ENCODE measurements at places on chromosomes 1 and 21.

GRCh38 chr1:209850342-209850979 is 22.7 kb downstream of the UTP25 start:
- peak; percentile 14 for DNase-seq

DNA sequence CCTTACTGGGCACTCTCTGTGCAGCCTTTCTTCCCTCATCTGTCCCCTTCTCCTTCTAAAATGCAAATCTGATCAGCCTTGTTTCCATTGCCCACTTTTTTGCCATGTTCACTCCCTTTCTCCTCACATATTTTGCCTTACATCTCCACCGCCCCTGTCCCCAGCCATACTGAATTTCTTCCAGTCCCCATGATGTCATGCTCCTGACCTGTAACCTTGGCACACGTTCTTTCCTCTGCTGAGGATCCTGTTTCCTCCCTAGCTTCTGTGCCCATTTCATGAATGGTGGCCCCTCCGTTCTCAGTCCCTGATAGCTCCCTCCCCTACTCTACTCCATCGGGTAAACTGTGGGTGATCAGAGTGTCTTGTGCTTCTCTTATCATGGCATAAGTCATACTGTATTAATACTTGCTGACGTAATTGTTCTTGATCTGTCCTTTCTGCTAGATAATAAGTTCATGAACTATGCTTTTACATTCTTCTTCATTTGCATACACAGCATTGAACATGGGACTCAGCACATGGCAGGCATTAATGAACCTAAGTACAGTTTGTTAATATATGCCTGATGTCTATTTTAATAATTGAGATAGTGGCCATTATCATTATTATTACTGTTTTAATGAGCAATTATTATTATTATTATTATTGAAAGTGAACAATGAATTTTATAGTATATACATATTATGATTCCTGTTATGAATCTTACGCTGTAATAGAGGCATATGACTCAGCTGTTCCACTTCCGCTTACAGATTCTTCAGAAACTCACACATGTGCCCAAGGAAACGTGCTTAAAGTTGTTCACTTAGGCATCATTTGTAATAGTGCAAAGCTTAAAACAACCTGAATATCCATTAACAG is 28.5 kb downstream of the MAP3K21 start:
- no peak for DNase-seq

DNA sequence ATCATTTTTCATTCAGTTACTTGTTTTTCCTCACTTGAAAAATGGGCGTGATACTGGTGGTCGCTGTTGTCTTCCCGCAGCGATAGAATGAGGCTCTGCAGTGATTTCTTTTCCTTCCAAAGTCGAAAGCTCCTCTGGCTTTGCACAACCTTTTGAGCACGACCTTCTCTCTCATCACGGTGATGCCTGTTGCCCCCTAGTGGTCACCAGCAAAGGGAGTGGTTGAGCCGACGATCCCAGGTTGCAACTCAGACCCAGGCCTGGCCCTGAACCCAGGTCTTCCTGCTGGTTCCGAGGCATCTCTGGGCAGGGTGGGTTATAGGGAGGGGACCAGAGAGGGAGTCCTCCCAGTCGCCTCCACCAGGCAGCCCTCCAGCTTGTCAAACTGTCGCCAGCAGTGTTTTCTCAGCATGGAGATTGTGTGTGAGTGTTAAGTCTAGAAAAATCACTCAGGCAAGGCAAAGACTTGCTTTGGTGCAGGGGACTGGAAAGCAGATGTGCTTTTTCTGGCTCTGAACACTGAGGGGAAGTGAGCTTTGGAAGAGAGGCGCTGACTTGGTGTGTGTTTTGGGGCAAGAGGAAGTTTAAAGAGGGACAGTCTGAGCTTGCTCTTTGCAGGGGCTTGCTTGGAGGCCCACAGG is 285.3 kb downstream of the CAMTA1 start:
- peak; percentile 42 for DNase-seq

GRCh38 chr1:8745749-8746390 is 71.6 kb downstream of the RERE start:
- DNase-seq, result no peak

GRCh38 chr1:36872858-36873257 is 161.5 kb downstream of the GRIK3 start:
- no peak for DNase-seq

- no peak for DNase-seq
These were observed 74.1 kb upstream of the JUN start for GRCh38 chr1:58857680-58858673.

- no peak for DNase-seq
These were observed 77.4 kb downstream of the APP start for GRCh38 chr21:26093122-26093521.

DNA sequence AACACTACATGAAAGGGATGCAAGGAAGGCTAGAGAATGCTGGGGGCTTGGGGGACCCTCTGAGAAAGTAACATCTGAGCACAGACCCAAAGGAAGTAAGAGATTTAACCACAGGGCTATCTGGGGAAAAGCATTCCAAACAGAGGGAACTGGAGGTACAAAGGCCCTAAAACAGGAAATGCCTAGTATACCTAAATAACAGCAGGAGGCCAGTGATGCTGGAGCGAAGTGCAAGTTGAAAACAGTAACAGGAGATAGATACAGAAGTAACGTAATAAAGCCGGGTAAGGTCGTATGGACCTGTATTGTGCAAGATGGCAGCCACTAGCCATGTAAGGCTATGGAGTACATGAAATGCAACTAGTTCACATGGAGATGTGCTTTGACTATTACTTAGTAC is 52.1 kb downstream of the CD34 start:
- DNase-seq, result no peak

DNA sequence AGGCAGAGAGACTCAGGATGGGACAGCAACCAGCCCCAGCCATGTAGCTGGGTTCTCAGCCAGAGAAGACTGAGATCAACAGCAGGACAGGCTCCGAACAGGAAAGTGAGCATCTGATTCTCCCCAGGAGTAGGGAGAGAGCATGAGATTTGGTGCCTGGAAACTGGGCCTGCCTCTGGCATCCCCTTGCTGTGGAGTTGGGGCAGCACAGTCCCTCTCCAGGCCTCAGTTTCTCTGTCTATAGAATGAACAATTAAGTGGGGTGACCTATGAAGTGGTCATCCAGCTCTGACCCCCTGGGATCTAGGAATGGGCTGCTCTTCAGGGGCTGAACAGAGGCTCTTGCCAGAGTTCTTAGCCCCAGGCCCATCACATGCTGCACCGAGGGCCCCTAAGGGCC is 55.6 kb downstream of the KLHDC7A start:
- DNase-seq, result no peak

DNA sequence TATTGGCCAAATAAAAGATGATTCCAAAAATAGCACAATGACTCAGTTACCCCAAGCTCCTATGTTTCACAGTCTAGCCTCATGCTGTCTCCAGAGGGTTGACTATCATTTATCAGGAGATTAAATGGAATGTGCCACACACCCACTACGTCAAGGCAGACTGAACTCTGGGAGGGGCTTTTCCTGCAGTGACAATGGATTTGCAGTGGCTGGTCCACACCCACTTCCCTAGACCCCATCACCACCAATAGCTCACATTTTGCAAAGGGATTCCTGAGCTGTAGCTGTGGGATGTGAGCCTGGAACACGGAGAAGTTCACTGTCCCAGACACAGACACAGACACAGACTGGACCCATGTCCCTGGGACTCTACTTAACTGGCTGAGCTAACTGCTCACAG is 77.1 kb downstream of the HLCS start:
- DNase-seq, result no peak

- DNase-seq, result no peak
These were observed 34.7 kb downstream of the SLC19A1 start for GRCh38 chr21:45507523-45507875.

- DNase-seq, result no peak
These were observed 12.8 kb upstream of the RNU1-2 start for GRCh38 chr1:16882986-16883385.

- no peak for DNase-seq
These were observed 21.8 kb upstream of the LRRC53 start for GRCh38 chr1:74534241-74534640.

- DNase-seq, result no peak
These were observed 4.7 kb upstream of the TSNAX start for GRCh38 chr1:231523816-231524215.

DNA sequence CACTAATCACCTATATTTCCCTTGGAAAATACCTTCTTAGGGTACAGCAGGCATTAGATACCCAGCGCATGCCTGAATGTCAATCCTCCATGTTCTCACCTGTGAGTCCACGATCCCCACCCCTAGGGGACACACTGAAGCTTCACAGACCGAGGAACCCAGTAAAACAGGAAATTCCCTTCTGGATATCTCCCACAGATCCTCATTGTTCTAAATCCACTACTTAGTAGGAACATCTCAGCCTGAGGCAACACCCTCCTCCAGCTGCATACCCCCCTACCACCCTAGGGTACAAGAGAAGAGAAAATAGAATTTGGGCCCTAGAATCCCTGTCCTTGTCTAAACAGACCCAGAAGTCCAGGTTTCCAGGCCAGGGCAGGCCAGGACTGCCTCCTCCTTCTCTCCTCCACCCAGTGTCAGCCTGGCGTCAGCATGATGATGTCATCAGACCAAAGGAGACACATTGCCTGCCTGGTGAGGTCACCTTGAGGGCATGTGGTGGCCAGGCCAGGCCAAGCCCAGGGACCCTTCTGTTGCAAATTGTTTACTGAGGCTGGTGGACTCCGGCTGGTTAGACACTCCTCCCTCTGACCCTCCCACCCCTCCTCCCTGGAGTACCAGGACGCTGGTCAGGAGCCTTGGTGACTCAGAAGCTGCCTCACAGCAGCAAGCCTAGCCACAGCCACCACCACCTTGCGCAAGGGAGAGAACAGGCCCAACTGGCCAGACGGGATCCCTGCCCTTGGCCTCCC is 6.2 kb downstream of the NECTIN4 start:
- no peak for DNase-seq

DNA sequence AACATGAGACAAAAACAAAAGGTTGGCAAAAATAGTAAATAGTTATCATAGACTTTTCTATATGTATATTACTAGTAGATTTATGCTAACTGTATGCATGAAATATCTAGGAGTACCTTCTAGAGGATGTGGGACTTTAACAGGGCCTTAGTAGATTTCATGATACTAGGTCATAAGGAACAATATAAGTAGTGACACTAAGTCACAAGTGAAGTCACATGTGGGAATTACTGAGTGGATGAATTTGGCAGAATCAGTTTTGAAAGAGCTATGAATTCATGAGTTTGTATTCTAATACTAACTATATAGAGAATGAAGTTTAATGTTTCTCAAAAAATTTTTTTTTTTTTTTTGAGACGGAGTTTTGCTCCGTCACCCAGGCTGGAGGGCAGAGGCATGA is 53.1 kb upstream of the GPR25 start:
- DNase-seq, result no peak

- DNase-seq, result no peak
These were observed 341.8 kb downstream of the RYR2 start for GRCh38 chr1:237383791-237384190.

GRCh38 chr1:202305168-202305567 is 36.6 kb downstream of the UBE2T start:
- no peak for DNase-seq

GRCh38 chr21:36422279-36423098 is 37.3 kb downstream of the CHAF1B start:
- DNase-seq, result no peak

DNA sequence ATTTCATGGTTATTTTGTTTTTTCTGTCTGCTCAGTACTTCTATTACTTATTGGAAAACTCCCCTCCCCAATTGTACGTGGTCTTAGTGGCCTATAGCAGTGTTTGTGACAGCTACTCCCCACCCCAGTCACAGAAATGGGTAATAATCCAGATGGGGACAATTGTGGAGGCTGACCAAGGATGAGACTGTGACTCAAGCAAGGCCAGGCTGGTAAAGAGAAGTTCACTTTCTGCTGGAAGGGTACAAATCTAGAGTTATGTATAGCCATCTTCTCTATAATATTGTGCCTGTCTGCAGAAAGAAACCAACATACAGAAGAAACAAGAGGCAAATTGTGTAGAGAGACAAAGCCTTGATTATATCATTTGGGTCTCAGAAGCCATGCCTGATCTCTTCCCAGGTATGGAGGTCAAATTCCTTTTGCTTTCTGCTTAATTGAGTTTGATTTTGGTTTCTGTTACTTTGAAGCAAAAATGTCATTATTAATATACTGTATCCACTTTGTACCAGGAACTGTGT is 270.4 kb downstream of the HLX start:
- no peak for DNase-seq

DNA sequence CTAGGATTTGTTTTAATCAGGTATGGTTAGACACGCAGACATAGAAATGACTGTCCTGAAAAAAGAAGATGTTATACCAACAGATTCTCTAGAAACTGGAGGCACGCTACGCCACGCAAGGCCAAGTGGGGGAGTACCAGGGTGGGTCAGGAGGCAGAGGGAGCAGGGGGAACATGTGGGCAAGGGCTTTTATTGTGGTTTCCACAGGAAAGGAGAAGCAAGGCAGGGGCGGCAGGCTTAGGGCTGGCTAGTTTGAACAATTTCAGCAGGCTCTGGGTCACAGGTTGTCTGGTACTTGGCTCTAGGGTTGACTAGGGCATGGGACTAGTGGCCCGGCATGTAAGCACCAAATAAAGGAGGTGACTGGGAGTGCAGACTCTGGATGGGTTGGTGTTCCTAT is 7.2 kb downstream of the MTARC2 start:
- no peak for DNase-seq

GRCh38 chr1:216600730-216601609 is 122.3 kb downstream of the ESRRG start:
- no peak for DNase-seq

- no peak for DNase-seq
These were observed 127.0 kb downstream of the MAGI3 start for GRCh38 chr1:113517346-113517745.

DNA sequence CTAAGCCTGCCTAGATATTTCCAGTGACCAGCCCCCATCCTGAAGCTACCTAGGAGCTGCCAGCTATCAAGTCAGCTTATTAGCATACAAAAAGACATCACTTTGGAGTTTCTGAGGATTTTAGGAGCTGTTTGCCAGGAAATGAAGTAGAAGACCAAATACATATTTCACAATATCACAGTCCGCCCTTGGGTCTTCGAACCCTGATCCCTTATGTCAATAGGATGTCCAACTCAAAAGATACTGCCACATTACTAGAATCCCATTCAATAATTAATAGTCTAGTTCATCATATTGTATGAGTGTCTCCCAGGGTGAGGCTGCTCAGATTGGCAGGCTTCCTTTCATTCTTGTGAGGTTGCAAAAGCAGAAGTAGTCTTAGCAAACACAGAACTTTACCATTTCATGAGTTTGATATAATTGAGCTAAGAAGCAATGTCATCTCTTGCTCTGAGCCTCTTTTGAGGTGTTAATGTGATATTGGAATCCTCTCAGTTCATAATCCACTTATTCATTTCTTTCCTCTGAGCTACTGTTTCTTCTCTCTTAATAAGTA is 13.6 kb downstream of the IPO9 start:
- no peak for DNase-seq

DNA sequence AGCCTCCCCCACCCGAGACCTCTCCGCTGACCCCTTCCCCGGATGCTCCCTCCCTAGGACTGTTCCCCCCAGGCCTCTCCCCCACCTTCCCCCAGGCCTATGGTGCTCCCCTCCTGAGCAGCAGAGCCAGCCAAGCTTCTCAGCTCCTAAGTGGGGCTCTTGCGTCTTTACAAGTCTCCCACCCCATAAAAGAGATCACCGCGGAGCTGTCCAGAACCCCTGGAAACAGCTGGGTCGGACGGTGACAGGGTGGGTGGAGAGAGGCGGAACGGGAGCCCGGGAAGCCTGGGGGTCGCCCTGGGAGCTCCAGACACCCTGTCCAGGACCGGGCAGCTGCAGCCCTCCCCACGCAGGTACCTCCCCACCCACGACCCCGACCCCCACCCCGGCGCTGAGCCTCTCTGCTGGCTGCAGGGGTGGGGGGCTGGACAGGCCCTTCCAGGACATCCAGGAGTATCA is 61.2 kb downstream of the WNT9A start:
- no peak for DNase-seq

- DNase-seq, result no peak
These were observed 118.2 kb upstream of the GRIK3 start for GRCh38 chr1:37152491-37152890.

Measured in activated CD4-positive, alpha-beta T cell treated with anti-CD3 and anti-CD28 coated beads for 24 hours (primary cell).